ENCODE measurements at places on chromosomes 16 and 17. TPM values are rescaled to one million over a fixed set of nuclear protein-coding genes. Genes with fewer than 3 reads are reported as not detected.

DNA sequence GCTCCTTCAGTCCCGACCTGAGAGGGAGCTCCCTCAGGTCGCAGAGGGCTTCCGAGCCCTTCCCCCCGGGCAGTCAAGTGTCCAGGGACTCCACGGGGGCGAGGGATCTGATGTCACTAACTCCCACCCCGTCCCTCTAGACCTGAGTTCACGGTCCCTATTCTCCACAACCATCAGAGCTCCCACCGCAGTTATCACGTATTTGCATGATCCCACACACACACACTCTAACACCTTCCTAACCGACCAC is 3.7 kb upstream of the PER1 start:
- no peak for DNase-seq

- no peak for DNase-seq
Observed at GRCh38 chr17:39455919-39456318, 4.9 kb upstream of the MED1 start.

DNA sequence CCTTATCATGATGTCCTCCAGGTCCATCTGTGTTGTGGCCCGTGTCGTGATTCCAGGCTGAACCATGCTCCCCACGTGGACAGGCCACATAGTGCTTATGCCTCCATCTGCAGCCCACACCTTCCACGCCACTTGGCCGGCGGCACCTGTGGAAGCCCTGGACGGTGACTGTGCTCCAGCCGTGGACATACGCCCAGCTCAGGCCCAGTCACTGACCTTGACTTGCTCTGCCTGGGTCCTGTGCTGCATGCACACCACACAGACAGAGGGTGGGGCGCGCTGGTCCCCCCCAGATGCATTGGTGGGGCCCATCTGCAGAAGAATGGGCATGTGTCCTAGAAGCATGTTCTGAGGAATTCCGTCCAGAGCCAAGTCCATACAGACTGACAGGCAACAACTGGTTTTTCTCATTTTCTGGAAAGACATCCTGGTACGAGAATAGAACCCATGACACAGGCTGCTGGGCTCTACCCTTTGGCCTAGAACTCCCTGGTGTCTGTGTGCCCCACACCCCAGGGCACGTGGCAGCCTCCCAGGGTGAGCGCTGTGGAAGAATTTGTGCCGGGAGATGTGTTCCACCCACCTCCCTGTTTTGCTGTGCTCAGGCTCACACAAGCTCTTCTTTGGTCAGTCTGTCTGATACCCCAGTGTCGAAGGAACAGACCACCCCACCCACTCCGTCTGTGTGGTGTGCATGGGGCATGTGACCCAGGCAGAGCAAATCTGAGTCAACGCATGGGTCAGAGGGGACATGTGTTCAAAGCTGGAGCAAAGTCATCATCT is 39.5 kb downstream of the GPT2 start:
- DNase-seq = no peak

GRCh38 chr17:28173031-28173561 is 130.6 kb downstream of the NLK start:
- DNase-seq = no peak

The SLC16A6 gene
- 0.14 TPM for total RNA-seq
